ENCODE measurements at places on chromosomes 12 and 14. TPM values are rescaled to one million over a fixed set of nuclear protein-coding genes. Genes with fewer than 3 reads are reported as not detected.

DNA sequence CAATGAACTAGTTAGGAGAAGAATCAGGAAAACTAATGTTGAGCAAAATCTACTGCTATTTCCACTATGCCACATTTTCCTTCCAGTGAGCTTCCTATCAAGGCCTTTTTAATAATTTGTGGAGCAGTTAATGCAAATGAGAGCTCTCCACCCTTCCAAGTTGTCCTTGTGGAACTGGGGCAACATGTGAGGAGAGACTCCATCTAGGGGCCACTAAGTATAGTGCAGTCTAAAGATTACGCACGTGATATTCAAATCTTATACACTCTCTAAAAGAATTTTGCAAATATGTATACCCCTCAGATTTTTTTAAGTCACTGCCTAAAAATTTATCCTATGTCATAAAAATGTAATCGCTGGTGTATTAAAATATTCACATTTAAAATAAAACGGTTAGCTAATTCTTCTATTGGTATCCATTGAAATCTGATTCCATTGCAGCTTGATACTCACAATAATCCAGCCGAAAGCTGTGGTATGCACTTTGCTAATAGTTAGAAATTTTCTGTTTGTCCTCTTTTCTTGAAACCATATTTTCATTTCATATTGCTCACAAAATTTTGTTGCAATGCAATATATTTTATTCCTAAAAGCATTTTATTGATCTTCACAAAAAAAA is 100.1 kb downstream of the PAH start:
- H3K36me3 ChIP-seq, result no peaks in the 10 kb centered on the region
- H3K4me1 ChIP-seq, result no peaks in the 10 kb centered on the region
- H3K27ac ChIP-seq, result no peak overlapping the region
- DNase-seq, result peak; percentile 67
- H3K27me3 ChIP-seq, result no peaks in the 10 kb centered on the region

GRCh38 chr14:60710494-60710893 is 13.7 kb downstream of the SIX4 start:
- peak; percentile 24 for DNase-seq
- no peak overlapping the region for H3K4me3 ChIP-seq
- H3K27me3 ChIP-seq, result no peaks in the 10 kb centered on the region
- H3K4me1 ChIP-seq, result peaks cover 12% of the 10 kb centered on the region
- no peaks in the 10 kb centered on the region for H3K36me3 ChIP-seq
- H3K27ac ChIP-seq, result no peak overlapping the region

GRCh38 chr12:25458047-25458552 is 95.0 kb downstream of the LMNTD1 start:
- H3K4me3 ChIP-seq, result no peak overlapping the region
- H3K4me1 ChIP-seq, result no peaks in the 10 kb centered on the region
- no peaks in the 10 kb centered on the region for H3K27me3 ChIP-seq
- no peak overlapping the region for H3K27ac ChIP-seq
- DNase-seq, result no peak
- H3K36me3 ChIP-seq, result no peaks in the 10 kb centered on the region

DNA sequence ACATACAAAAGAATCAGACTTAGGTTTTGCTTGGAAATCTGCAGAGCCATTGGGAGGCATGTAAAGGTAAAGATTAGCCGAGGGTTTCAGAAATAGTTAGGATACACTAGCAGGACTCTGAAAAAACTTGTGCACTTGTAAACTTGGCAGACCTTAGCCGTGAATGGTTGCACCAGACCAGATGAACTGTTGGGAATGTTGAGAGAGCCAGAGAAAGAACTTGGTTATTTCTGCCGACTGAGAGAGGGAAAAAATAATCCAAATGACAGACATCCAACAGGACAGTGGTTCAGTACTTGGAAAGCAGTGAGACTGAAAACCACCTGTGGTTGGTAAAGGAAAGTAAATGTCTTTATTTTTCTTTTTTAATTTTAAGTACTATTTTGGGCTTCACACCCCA is 222.5 kb upstream of the DDHD1 start:
- H3K4me3 ChIP-seq, result no peak overlapping the region
- no peak for DNase-seq

DNA sequence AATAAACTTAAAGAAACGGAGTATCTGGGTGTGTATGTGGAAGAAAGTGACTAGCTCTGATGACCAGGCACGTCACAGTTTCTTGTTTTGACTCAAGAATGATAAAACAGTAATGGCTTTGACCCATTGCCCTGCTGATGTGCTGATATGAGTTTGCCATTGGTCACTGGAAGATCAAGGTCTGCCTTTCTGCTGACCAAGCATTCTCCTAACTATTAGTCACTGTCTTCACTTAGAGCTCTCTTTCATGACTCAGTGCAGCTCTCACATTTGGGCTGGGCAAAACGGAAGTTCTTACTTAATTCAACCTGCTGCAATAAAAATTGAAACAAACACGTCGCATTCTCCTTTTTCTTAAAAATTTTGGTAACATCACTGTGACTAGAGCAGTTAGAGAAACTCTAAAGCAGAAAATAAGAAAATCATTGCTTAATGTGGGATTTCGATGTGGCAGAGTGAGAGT is 366.7 kb downstream of the BTG1 start:
- no peaks in the 10 kb centered on the region for H3K36me3 ChIP-seq
- no peak overlapping the region for H3K4me3 ChIP-seq
- H3K27me3 ChIP-seq, result no peaks in the 10 kb centered on the region
- H3K4me1 ChIP-seq, result no peaks in the 10 kb centered on the region
- H3K27ac ChIP-seq, result no peak overlapping the region

GRCh38 chr12:53506450-53506785 is 866 bp downstream of the NPFF start:
- no peak overlapping the region for H3K4me3 ChIP-seq
- no peaks in the 10 kb centered on the region for H3K27me3 ChIP-seq
- peaks cover 8% of the 10 kb centered on the region for H3K4me1 ChIP-seq
- no peaks in the 10 kb centered on the region for H3K36me3 ChIP-seq
- no peak overlapping the region for H3K27ac ChIP-seq

DNA sequence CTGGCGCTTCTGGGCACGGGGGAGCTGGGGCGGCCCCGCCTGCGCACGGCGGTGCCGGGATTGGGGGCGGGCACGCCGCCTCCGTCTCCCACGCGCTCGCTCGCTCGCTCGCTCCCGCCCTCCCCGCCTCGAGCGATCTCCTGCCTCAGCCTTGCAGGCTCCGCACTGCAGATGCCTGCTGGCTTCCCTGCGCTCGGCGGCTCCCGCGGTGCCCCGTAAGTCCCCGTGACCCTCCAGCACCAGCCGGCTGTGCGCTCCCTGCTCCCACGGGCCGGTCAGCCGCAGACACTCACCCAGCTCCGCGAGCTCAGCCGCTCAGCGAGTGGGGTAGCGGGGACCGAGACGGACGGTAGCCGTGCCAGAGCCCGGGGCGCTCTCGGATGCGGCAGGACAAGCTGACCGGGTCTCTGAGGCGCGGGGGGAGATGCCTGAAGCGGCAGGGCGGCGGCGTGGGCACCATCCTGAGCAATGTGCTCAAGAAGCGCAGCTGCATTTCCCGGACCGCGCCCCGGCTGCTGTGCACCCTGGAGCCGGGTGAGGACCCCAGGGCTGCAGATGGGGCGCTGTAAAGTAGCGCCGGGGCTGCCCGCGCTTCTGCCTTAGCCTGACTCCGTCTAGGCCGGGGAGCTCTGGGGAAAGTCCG is at the start of gene TBC1D30:
Gene TBC1D30 (plus strand): TSS at position 148 of the 643 bp plus-strand sequence. CDS start 233 bp downstream, at position 381.
- H3K27me3 ChIP-seq, result peaks cover 58% of the 10 kb centered on the region
- peak within 1 kb of the TSS; percentile 83 for H3K4me3 ChIP-seq
- no peak within 1 kb of the TSS for H3K27ac ChIP-seq
- peaks cover 7% of the 10 kb centered on the region for H3K4me1 ChIP-seq

- no peak overlapping the region for H3K4me3 ChIP-seq
- peaks cover 15% of the 10 kb centered on the region for H3K4me1 ChIP-seq
- peak; percentile 28 for DNase-seq
- H3K27ac ChIP-seq, result no peak overlapping the region
- H3K36me3 ChIP-seq, result no peaks in the 10 kb centered on the region
These were observed 103.9 kb downstream of the ZFP36L1 start for GRCh38 chr14:68688872-68689371.

- DNase-seq, result no peak
- no peaks in the 10 kb centered on the region for H3K27me3 ChIP-seq
- no peak overlapping the region for H3K4me3 ChIP-seq
- H3K27ac ChIP-seq, result no peak overlapping the region
- H3K4me1 ChIP-seq, result no peaks in the 10 kb centered on the region
These were observed 290.8 kb downstream of the PRKD1 start for GRCh38 chr14:29636870-29637269.

DNA sequence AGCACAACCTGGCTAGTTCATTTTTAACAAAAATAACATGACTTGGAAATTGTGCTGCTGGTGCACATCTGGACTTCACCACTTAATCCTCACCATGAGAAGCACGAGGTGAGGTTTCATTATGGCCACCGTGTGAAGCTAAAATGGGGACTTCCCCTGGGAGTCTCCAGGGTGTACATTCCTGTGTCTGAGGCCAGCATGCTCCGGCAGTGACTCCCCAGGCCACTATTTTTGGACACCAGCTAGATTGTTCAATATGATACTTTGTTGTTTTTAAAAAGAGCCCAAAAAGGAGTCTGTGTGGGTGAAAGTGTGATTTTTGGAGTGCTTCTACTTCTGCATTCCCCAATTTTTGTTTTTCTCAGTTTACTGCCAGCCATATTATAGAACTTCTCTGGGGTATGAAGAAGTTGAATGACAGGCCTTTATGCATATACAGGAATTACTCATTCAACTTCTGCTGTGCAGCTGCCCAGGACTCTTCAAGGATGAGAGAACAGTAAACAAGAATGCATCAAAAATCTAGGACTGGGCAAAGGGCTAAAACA is 16.9 kb upstream of the AICDA start:
- no peaks in the 10 kb centered on the region for H3K36me3 ChIP-seq
- no peak overlapping the region for H3K4me3 ChIP-seq
- H3K27ac ChIP-seq, result no peak overlapping the region
- DNase-seq, result no peak

DNA sequence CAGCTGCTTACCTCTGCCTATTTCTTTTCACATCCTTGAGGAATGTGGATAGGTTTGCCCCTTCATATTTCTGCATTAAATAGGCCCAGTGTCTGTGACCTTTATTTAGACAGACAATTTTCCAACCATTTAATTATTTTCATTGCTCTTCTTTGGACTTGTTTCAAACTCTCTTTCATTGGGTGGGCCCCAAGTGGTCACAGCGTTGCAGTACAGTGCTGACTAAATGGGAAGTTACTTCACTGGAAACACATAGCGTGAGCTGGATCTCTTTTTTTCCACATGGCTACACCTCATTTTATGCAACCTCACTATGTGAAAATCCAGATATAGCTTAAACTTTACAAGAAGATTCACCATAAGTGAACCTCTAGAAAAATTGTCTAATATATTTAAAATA is 438.9 kb downstream of the ADAMTS20 start:
- no peak overlapping the region for H3K4me3 ChIP-seq
- no peaks in the 10 kb centered on the region for H3K4me1 ChIP-seq
- H3K27ac ChIP-seq, result no peak overlapping the region

GRCh38 chr12:1573960-1574864 is 20.2 kb downstream of the FBXL14 start:
- no peaks in the 10 kb centered on the region for H3K27me3 ChIP-seq
- H3K27ac ChIP-seq, result no peak overlapping the region
- H3K4me3 ChIP-seq, result no peak overlapping the region
- H3K4me1 ChIP-seq, result no peaks in the 10 kb centered on the region
- DNase-seq, result no peak
- no peaks in the 10 kb centered on the region for H3K36me3 ChIP-seq

GRCh38 chr14:25049568-25050268 is at the start of gene STXBP6:
Gene STXBP6, minus strand, starts transcription at chr14:25050147. Its CDS starts 75,329 bp downstream, at chr14:24974818.
- H3K27me3 ChIP-seq, result peaks cover 49% of the 10 kb centered on the region
- H3K27ac ChIP-seq, result no peak within 1 kb of the TSS
- no peaks in the 10 kb centered on the region for H3K36me3 ChIP-seq
- H3K4me3 ChIP-seq, result peak within 1 kb of the TSS; percentile 66
- DNase-seq, result peak; percentile 81

- peak overlapping the region; percentile 85 for H3K27ac ChIP-seq
- H3K4me3 ChIP-seq, result peak overlapping the region; percentile 21
- H3K27me3 ChIP-seq, result no peaks in the 10 kb centered on the region
- peaks cover 9% of the 10 kb centered on the region for H3K4me1 ChIP-seq
- H3K36me3 ChIP-seq, result no peaks in the 10 kb centered on the region
These were observed 124.0 kb downstream of the DYRK2 start for GRCh38 chr12:67772267-67773169.

- 0 out of 2 replicates have a peak, but pooled peaks cover 2% of the 10 kb centered on the region for H3K36me3 ChIP-seq
- no peak for DNase-seq
- no peak overlapping the region for H3K4me3 ChIP-seq
- no peaks in the 10 kb centered on the region for H3K27me3 ChIP-seq
- no peaks in the 10 kb centered on the region for H3K4me1 ChIP-seq
These were observed 10.0 kb downstream of the ANKRD9 start for GRCh38 chr14:102499401-102500157.

- H3K27ac ChIP-seq, result no peak overlapping the region
- no peak overlapping the region for H3K4me3 ChIP-seq
- no peak for DNase-seq
- no peaks in the 10 kb centered on the region for H3K27me3 ChIP-seq
These were observed 11.8 kb upstream of the ENDOU start for GRCh38 chr12:47736877-47737676.

GRCh38 chr12:6212086-6212485 is 11.9 kb downstream of the CD9 start:
- H3K4me1 ChIP-seq, result peaks cover 71% of the 10 kb centered on the region
- peak overlapping the region; percentile 96 for H3K27ac ChIP-seq
- DNase-seq, result no peak

DNA sequence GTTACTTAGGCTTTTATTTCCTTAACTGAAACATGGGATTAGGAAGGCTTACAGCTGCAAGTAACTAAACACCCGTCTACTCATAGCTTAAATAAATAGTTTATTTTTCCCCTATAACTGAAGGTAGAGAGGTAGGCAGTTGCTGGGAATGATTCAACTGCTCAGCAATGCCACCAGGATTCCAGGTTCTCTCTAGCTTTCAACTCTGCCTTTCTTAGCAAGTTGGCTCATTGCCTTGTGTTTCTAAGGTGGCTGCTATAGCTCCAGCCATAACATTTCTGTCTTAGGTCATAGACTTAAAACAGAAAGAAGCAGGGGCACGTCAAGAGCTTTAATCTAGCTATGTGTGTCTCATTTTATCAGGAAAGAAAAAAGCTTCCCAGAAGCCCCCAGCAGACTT is 103.7 kb upstream of the MDM1 start:
- H3K36me3 ChIP-seq, result 0 out of 2 replicates have a peak, but pooled peaks cover 7% of the 10 kb centered on the region
- no peak overlapping the region for H3K27ac ChIP-seq
- peaks cover 15% of the 10 kb centered on the region for H3K4me1 ChIP-seq
- H3K27me3 ChIP-seq, result no peaks in the 10 kb centered on the region
- no peak overlapping the region for H3K4me3 ChIP-seq

DNA sequence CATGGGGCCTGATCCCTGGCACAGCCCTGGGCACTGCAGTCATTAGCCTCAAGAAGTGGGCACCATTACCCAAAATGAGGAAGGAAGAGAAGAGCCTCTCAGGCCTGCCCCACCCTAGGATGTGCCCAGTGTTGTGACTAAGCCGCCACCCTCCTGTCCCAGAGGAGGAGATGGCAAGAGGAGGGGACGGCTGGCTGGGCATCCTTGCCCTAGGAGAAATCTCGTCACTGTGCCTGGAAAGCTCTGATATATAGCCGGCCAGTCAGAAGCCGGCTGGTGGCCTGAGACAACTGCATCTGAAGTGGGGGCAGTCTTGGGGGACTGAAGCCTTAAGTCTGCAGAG is 115.2 kb downstream of the LGMN start:
- no peaks in the 10 kb centered on the region for H3K4me1 ChIP-seq
- H3K4me3 ChIP-seq, result no peak overlapping the region
- no peaks in the 10 kb centered on the region for H3K36me3 ChIP-seq
- DNase-seq, result no peak
- H3K27me3 ChIP-seq, result no peaks in the 10 kb centered on the region
- H3K27ac ChIP-seq, result no peak overlapping the region

PLEKHA5 gene
- total RNA-seq, result 82.8 TPM

GUCY2C gene
- 3.1 TPM for total RNA-seq

BDKRB1 gene
- total RNA-seq, result not detected

LRRC10 gene
- total RNA-seq, result not detected

AP5M1 gene
- 39.2 TPM for total RNA-seq

ACACB gene
- total RNA-seq, result 14.5 TPM

PTGDR gene
- 0.23 TPM for total RNA-seq
